Naive thymus-derived CD4-positive, alpha-beta T cell (primary cell): ENCODE measurements at places on chromosomes 4 and X.

DNA sequence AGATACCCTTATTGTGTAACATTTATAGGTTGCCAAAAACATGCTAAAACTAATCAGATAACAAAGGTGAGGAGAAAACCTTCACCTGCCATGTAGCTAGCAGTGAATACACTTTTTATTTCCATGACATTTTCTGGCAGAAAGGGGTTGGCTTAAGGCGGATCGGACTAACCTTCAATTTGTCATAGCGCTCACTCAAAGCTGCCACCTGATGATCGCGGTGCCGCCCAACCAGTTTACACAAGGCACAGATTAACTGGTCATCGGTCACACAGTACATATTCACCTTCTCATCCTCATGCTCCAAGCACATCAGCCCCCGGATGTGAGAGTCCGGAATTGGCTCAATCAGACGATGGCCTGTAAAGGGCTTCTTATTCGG lies 53.7 kb downstream of the MID1 start:
- DNase-seq = no peak

DNA sequence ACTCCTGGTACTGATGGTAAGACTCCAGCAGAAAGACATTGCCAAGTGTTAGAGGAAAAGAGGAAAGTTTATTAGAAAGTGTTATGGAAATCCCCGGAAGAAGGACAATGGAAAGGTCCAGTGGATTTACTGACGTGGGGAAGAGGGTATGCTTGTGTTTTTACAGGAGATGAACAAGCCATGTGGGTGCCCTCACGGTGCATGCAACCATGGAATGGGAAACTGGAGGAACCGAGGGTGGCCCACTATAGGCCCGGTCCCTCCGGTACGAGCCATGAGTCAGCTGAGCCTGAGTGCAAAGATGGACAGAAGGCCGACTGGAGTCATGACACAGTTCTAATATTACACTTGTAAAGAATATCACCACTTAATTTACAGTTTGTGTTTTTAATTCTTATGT lies 123.3 kb upstream of the ZCCHC13 start:
- DNase-seq = no peak

GRCh38 chr4:165631208-165631894 lies 241.7 kb upstream of the TLL1 start:
- no peak for DNase-seq

DNA sequence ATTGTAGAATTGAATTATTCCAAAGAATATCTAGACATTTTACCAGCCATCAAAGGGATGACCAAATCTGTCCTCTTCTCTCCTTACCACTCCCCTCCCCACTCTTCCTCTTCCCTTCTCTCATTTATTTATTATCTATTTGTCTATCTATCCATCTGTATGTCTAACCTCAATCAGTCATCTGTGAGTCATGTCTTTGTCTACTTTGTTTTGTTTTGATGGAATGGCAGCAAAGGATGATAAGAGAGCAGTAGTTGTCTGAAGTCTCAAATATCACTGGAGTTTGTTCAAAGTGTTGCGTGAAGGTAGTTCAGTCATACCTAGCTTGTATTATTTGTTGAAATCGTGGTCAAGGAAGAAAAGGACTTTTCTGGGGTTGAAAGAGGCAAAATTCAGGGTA lies 34.7 kb upstream of the PGRMC2 start:
- no peak for DNase-seq

GRCh38 chrX:91080822-91081221 lies 353.8 kb upstream of the PABPC5 start:
- no peak for DNase-seq

DNA sequence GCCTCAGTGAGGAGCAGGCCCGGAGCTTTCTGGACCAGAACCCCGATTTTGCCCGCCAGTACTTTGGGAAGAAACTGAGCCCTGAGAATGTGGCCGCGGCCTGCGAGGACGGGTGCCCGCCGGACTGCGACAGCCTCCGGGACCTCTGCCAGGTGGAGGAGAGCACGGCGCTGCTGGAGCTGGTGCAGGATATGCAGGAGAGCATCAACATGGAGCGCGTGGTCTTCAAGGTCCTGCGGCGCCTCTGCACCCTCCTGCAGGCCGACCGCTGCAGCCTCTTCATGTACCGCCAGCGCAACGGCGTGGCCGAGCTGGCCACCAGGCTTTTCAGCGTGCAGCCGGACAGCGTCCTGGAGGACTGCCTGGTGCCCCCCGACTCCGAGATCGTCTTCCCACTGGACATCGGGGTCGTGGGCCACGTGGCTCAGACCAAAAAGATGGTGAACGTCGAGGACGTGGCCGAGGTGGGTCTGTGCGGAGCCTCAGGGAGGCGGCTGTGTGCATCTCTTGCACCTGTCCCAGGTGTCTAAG lies 323 bp downstream of the PDE6B start:
- DNase-seq = no peak

DNA sequence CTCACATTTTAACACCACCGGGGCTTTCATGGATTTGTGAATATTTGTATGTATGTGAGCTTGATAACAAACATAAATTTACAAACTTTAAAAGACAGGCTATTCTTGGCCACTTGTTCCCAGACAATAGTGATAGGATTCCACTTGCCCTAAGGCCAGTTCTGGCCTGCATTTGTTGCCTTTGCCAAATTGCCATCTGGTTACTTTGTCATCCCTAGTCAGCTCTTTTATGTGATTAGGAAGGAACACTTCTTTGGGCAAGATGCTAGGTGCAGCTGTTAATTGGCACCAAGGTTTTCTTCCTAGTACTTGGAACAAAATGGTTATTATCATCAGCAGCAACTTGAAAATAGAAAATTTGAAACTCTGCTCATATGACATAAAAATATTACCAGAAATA lies 63.3 kb downstream of the CCSER1 start:
- DNase-seq = no peak

- no peak for DNase-seq
Measured at GRCh38 chr4:42050516-42051249, 60.4 kb downstream of the SLC30A9 start.
